HFFc6 (cell line): ENCODE measurements at places on chromosomes 11 and 22. TPM values are rescaled to one million over a fixed set of nuclear protein-coding genes. Genes with fewer than 3 reads are reported as not detected.
A peak's percentile ranks its signal among the peaks of the same experiment; 100 is the strongest.

The SMIM35 gene
- not detected in 2 replicates for total RNA-seq

DNA sequence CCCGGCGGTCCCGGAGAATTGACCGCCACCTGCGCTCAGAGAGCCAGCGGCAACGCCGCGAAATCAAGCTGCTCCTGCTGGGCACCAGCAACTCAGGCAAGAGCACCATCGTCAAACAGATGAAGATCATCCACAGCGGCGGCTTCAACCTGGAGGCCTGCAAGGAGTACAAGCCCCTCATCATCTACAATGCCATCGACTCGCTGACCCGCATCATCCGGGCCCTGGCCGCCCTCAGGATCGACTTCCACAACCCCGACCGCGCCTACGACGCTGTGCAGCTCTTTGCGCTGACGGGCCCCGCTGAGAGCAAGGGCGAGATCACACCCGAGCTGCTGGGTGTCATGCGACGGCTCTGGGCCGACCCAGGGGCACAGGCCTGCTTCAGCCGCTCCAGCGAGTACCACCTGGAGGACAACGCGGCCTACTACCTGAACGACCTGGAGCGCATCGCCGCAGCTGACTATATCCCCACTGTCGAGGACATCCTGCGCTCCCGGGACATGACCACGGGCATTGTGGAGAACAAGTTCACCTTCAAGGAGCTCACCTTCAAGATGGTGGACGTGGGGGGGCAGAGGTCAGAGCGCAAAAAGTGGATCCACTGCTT, 25.5 kb downstream of the GNAZ start:
- no peak overlapping the region for H3K4me3 ChIP-seq
- no peaks in the 10 kb centered on the region; the same call in 1 of the 2 replicates for H3K27me3 ChIP-seq
- no peaks in the 10 kb centered on the region for H3K4me1 ChIP-seq
- H3K36me3 ChIP-seq: no peaks in the 10 kb centered on the region; the same call in 1 of the 2 replicates
- no peak overlapping the region for H3K27ac ChIP-seq
- no peak for DNase-seq

DNA sequence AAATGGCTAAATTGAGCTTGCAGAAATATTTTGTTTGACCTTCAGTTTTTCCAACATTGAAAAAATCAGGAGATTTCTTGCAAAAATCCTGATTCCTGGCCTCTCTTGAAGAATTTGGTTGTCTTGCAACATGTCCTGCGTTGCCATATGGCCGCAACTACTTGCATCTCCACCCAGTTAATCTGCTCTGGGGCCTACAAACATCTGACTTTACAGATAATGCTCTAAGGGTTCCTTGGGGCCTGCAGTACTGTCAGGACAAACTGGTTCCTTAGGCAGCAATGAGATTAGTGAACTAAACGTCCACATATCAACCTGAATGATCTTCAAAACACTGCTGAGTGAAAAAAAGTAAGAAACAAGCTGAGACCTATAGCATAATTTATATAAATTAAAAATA, 36.6 kb upstream of the FEZ1 start:
- no peaks in the 10 kb centered on the region for H3K36me3 ChIP-seq
- no peak overlapping the region for H3K27ac ChIP-seq
- DNase-seq: no peak
- H3K4me1 ChIP-seq: no peaks in the 10 kb centered on the region
- H3K4me3 ChIP-seq: no peak overlapping the region

The GGTLC3 gene
- not detected in 2 replicates for total RNA-seq

The TRPM5 gene
- not detected in 3 replicates for total RNA-seq

DNA sequence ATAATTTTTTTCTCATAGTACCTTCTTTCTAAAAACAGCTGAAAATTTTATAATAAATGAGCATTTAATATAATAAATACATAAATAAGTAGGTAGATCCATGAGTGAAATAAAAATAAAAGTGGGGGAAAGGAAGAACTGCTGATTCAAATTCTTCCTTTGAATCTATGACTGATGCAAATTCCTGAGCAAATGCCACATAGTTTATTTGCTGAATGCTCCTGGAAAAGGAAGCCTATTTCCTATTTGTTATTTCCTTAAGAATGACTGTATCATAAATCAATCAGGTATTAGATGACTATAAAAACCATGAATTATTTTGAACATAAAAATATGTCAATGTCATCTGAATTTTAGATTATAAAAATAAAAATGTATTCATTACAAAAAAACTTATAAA, 16.6 kb downstream of the BTBD10 start:
- DNase-seq: peak; percentile 33
- H3K36me3 ChIP-seq: peaks cover 2% of the 10 kb centered on the region; the same call in 1 of the 2 replicates
- no peaks in the 10 kb centered on the region; the same call in 1 of the 2 replicates for H3K27me3 ChIP-seq

GRCh38 chr11:101436511-101437142, 147.2 kb downstream of the TRPC6 start:
- no peaks in the 10 kb centered on the region; the same call in 1 of the 2 replicates for H3K27me3 ChIP-seq
- no peak overlapping the region for H3K4me3 ChIP-seq
- H3K27ac ChIP-seq: no peak overlapping the region
- DNase-seq: no peak
- H3K4me1 ChIP-seq: no peaks in the 10 kb centered on the region; the same call in 1 of the 2 replicates
- no peaks in the 10 kb centered on the region; the same call in 1 of the 2 replicates for H3K36me3 ChIP-seq

DNA sequence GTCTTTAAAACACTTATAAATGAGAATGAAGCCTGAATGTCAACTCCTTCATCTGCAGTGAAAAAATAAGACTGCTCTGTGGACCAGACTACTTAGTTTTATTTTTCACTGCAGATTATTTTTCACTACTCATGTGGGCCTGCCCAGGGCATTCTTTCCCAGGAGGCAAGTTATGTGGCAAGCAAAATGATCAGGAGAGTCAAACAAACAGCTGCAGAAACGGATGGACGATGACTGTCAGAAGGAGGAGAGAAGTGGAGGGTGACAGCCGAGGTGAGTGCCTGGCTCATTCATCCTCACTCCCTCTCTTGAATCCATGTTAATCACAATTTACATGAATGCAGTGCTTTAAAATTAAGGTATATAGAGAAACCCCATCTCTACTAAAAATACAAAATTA, 5.8 kb upstream of the LRP5 start:
- H3K4me1 ChIP-seq: peaks cover 9% of the 10 kb centered on the region
- peaks cover 12% of the 10 kb centered on the region for H3K27me3 ChIP-seq
- H3K27ac ChIP-seq: no peak overlapping the region
- no peak overlapping the region for H3K4me3 ChIP-seq
- no peak for DNase-seq
- H3K36me3 ChIP-seq: peaks cover 4% of the 10 kb centered on the region; the same call in 1 of the 2 replicates

- no peaks in the 10 kb centered on the region; the same call in 1 of the 2 replicates for H3K27me3 ChIP-seq
- DNase-seq: no peak
- H3K27ac ChIP-seq: no peak overlapping the region
- H3K36me3 ChIP-seq: no peaks in the 10 kb centered on the region; the same call in 1 of the 2 replicates
Observed at GRCh38 chr11:61266602-61267001, 25.6 kb downstream of the PGA5 start.

The SPTBN2 gene
- total RNA-seq: 0.06 to 0.17 TPM (median 0.07 TPM) in 3 replicates

The FOSL1 gene
- 125 to 223 TPM (median 200 TPM) in 3 replicates for total RNA-seq

The TNNT3 gene
- total RNA-seq: not detected in 3 replicates

GRCh38 chr11:86591631-86592030, 80.8 kb downstream of the ME3 start:
- H3K27ac ChIP-seq: peak overlapping the region; percentile 80
- H3K4me1 ChIP-seq: peaks cover 50% of the 10 kb centered on the region
- H3K36me3 ChIP-seq: no peaks in the 10 kb centered on the region
- no peak for DNase-seq

GRCh38 chr11:110119317-110119716, 26.1 kb downstream of the ZC3H12C start:
- peaks cover 32% of the 10 kb centered on the region for H3K4me1 ChIP-seq
- H3K27ac ChIP-seq: no peak overlapping the region
- DNase-seq: no peak

GRCh38 chr11:73343076-73343873, 32.9 kb upstream of the RELT start:
- peaks cover 12% of the 10 kb centered on the region for H3K27me3 ChIP-seq
- H3K36me3 ChIP-seq: peaks cover 8% of the 10 kb centered on the region; the same call in 1 of the 2 replicates
- peak overlapping the region; percentile 43; the same call in 1 of the 2 replicates for H3K27ac ChIP-seq

The ZBTB16 gene
- total RNA-seq: not detected in 3 replicates

DNA sequence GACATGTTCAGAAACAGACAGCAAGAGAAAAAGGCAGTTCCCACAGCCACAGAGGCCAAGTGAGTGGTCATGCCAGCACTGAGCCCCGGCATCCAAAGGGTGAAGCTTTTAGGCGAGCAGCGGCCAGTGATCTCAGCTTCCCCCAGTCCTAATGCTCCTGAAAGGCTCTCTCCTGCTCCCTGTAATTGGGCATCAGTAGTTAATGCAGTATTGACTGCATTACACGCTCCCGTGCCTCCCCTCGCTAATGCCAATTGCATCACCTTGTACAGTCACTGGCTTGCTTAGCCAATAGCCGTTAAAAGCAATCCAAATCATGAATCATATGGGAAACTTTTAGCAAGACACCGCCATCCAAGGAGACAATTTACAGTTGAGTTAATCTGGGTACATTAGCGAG, 4.9 kb downstream of the LMO1 start:
- peaks cover 48% of the 10 kb centered on the region for H3K27me3 ChIP-seq
- peaks cover 14% of the 10 kb centered on the region for H3K4me1 ChIP-seq
- no peaks in the 10 kb centered on the region for H3K36me3 ChIP-seq

- H3K36me3 ChIP-seq: 0 out of 2 replicates have a peak, but pooled peaks cover 6% of the 10 kb centered on the region
- H3K27ac ChIP-seq: peak overlapping the region; percentile 93
- H3K27me3 ChIP-seq: peaks cover 1% of the 10 kb centered on the region; the same call in 1 of the 2 replicates
- H3K4me1 ChIP-seq: peaks cover 94% of the 10 kb centered on the region
- DNase-seq: peak; percentile 45
- peak overlapping the region; percentile 79 for H3K4me3 ChIP-seq
Observed at GRCh38 chr11:108871152-108871551, 206.3 kb downstream of the DDX10 start.

The FAU gene
- 745 and 806 TPM in 2 replicates for total RNA-seq

The SAA4 gene
- not detected in 3 replicates for total RNA-seq

DNA sequence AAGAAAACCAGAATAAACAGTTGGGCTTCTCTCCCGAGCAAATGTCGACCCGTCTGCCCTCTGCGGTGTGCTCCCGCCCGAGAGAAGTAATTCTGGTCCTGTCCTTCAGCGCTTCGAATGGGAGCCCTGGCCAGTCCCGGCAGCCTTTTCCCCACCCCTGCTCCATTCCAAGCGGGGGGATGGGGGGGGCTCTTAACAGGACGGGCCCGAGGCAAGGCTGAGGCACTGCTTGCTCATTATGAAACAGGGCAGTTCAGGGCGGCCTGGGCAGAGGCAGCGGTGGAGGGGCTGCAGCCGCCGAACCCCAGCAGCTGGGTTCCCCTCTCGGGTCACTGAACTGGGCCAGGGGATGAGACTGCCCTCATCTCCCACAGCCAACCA, 9.1 kb downstream of the BACE1-AS start:
- peaks cover 21% of the 10 kb centered on the region for H3K4me1 ChIP-seq
- peak overlapping the region; percentile 44 for H3K27ac ChIP-seq
- no peak overlapping the region for H3K4me3 ChIP-seq
- H3K27me3 ChIP-seq: peaks cover under 1% of the 10 kb centered on the region

GRCh38 chr11:72378704-72379383, 55.5 kb downstream of the CLPB start:
- H3K27ac ChIP-seq: no peak overlapping the region
- no peak overlapping the region for H3K4me3 ChIP-seq
- no peaks in the 10 kb centered on the region for H3K27me3 ChIP-seq
- no peak for DNase-seq

DNA sequence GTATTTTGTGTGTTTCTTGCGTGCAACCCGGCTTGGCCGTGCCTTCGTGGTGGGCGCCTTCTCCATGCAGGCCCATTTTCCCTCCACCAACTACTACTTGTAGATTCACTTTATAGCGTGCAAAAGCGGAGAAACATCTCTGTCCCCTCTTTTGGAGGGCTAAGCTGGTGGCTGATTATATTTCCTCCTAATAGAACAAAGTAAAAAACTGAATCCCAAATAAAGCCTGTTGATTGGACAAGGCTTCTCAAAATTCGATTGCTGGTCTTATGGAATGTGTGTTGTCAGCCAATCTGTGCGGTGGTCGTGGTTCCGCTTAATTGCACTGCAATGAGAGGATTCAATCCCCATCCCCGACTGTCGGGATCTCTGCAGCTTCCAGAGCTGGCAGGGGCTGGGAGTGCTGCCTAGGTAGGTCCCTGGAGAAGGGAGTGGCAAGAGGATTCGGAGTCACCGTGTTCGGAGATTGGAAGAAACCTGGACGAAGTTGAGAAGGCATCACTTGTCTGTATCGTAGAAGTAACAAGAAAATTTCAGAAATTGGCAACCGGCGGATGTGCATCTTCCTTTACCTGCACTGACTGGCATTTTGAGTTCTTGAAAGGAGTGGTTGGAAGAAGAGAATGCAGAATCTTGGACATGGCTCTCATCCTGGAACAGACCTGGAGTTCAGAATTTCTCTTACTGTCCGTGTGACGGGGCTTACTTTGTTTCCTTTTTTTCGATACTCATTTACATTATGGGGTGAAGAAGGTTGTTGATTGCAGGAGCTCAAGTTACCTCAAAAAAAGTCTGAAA, 1.1 kb downstream of the HMGXB4 start:
- H3K36me3 ChIP-seq: peaks cover 20% of the 10 kb centered on the region
- H3K27me3 ChIP-seq: peaks cover 2% of the 10 kb centered on the region
- no peak for DNase-seq
- peak overlapping the region; percentile 95 for H3K27ac ChIP-seq
- H3K4me3 ChIP-seq: peak overlapping the region; percentile 98

The RTN4R gene
- total RNA-seq: 0.14 and 0.83 TPM in 2 replicates

DNA sequence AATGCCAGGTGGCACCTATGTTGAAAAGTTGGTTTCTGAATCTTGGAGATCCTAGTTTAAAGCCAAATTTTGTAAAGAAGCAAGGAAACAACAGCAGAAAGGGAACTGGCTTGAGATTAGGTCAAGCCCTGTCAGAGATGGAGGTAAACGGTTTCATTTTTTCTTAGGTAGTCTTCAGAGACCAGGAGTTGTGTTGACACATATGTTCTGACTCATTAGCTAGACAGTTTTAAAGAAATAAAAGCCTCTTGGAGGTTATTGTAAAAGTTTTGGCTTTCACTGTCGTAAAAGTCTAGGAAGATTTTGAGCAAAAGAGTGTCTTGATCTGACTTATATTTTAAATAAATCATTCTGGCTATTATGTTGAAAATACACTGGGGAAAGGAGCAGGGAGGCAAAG, 151.5 kb upstream of the CTSC start:
- H3K4me3 ChIP-seq: no peak overlapping the region
- H3K36me3 ChIP-seq: no peaks in the 10 kb centered on the region
- H3K4me1 ChIP-seq: peaks cover 38% of the 10 kb centered on the region
- no peaks in the 10 kb centered on the region; the same call in 1 of the 2 replicates for H3K27me3 ChIP-seq
- DNase-seq: no peak
- no peak overlapping the region for H3K27ac ChIP-seq
